ENCODE measurements at places on chromosomes 11 and 22.

GRCh38 chr11:49995565-49995964 lies 13.2 kb upstream of the OR4C12 start:
- DNase-seq, result no peak

GRCh38 chr11:61575886-61576861 lies 4.7 kb downstream of the SYT7 start:
- DNase-seq, result no peak

- DNase-seq, result no peak
Observed at GRCh38 chr22:33272180-33272579, 214.0 kb upstream of the SYN3 start.

DNA sequence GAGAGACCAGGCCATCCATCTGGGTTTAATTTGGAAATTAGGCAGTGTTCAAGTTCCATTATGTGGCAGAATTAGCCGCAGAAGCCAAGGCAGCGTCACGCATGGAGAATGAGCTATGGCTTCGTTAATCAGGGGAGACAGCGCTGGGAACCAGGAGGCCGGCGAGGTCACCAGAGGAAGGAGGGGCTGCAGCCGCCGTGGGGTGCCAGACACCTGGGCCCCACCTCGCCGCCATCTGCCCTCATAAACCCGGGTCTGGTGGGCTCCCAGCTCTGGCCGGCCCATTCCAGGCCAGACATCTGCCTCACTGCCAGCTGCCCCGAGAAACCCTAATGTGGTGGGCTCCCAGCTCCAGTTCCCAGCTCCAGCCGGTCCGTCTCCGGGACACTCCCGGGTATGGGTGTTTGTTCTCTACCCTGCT lies 676.9 kb downstream of the BRD1 start:
- DNase-seq, result no peak

DNA sequence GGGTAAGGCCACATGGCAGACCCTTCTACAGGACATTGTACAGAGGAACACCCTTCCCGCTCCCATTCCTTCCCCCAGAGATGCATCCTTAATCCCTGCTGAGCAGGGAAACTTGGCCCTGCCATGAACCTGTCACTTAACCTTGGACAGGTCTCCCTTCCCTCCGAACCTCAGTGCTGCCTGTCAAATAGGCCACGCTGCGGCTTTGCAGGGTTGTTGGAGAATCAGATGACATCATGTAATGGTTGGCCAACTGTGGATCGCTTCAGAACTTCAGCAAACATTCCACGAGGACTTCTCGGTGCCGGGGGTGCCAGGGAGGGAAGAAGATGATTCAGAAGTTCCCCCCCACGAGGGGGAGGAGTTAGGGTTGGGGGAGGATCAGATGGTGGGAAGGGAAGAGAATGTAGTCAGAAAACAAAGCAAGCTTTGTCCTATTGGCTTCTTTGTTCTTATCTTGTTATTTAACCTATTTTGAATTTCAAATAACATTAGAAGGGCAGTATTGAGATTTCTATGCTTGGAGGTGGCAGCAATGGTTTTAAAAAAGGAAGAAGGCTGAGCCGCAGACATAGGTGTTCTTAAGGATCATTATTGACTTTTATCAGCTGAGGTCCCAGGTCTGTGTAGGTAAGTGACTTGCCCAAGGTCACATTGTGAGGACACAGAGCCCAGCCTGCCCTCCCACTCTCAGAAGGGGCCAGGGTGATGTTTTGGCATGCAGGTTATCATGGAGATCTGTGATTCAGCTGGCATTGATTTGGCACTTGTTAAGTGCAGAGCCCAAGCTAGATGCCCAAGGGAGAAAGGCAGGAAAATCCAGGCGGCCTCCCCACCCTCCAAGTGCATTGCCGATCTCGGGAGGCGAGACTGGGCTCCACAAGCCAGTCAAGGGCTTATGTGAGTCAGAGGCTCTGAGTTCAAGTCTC lies 3.1 kb downstream of the CDC42EP1 start:
- DNase-seq, result no peak

- no peak for DNase-seq
Observed at GRCh38 chr11:70326833-70327232, 56.3 kb downstream of the PPFIA1 start.

- no peak for DNase-seq
Observed at GRCh38 chr11:32464078-32464477, 28.7 kb upstream of the WT1 start.

DNA sequence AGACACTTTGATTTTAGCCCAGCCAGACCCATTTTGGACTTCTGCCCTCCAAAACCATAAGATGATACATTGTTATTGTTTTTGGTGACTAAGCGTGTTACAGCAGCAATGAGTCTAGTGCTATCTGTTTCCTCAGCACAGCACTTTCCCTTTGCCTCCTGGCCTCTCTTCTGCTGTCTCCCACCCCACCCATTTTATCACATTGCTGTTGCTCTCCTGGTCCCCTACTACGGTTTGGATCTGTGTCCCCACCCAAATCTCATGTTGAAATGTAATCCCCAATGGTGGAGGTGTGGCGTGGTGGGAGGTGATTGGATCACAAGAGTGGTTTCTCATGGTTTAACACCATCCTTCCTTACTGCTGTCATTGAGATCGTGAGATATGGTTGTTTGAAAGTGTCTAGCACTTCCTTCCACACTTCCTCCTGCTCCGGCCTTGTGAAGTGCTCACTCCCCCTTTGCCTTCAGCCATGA lies 59.8 kb upstream of the CD82 start:
- no peak for DNase-seq

DNA sequence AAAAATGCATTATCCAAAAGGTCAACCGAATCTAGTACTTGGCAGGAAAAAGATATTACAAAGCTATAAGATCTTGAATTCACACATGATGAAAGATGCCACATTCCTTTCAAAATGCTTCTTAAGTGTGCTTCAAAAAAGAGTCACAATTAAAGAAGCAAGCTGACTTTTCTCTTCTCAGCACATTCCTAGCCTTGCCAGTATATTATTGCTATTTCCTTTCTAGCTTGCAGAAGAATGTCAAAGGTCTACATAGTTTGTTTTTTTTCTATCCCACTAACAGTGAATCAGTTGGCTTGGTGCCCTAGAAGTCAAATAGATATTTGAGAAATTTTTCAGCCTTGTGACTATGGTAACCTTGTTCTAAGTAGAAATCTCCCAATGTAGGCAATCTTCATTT lies 56.8 kb downstream of the GUCY1A2 start:
- no peak for DNase-seq

DNA sequence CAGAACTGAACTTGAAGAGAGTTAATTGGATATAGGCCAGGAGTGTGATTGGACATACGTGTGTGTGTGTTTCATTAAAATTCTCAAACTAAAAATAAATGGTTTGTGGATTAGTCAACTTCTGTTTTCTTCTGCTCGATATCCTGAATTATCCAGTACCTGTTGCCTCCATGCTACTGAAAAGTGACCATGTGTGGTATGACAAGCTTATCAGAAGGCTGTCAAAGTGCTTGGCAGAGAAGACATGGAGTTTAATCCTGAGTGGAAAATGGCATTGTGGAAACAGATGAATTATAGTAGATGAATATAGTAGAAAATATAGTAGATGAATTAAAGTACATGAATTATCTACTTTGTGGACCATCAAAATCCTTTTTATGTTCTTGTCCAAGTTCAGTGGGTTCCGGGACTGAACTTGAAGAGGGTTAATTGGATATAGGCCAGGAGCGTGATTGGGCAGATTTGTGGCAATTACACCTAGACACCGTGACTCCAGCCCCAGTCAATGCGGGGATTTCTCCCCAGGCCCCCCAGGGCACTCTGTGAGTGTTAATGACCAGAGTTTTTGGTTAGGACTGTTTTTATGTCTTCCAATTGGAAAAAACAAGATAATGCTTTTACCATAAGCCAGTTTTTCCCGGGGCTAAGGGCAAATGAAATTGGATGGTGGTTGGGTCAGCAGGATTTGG lies 30.1 kb downstream of the GRAMD1B start:
- DNase-seq, result no peak

GRCh38 chr22:44311855-44312170 lies 938 bp downstream of the SHISAL1 start:
- DNase-seq, result no peak

DNA sequence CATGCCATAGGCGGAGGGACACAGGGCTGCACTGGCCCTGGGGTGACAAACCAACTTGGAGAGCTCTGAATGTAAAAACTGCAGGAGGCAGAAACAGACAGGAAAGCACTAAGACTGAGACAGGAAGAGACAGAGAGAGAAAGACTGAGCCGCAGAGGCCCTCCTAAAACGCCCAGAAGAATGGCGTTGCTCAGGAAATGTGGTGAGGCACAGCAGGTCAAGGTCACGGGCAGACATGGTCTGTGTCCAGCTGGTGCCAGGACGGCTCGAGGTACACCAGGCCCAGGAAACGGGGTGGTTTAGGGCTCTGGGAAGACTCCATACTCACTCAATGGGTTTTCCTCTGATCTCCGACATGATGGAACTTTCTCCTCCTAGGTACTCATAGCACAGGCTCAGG lies 29.1 kb downstream of the MAFF start:
- DNase-seq, result no peak

DNA sequence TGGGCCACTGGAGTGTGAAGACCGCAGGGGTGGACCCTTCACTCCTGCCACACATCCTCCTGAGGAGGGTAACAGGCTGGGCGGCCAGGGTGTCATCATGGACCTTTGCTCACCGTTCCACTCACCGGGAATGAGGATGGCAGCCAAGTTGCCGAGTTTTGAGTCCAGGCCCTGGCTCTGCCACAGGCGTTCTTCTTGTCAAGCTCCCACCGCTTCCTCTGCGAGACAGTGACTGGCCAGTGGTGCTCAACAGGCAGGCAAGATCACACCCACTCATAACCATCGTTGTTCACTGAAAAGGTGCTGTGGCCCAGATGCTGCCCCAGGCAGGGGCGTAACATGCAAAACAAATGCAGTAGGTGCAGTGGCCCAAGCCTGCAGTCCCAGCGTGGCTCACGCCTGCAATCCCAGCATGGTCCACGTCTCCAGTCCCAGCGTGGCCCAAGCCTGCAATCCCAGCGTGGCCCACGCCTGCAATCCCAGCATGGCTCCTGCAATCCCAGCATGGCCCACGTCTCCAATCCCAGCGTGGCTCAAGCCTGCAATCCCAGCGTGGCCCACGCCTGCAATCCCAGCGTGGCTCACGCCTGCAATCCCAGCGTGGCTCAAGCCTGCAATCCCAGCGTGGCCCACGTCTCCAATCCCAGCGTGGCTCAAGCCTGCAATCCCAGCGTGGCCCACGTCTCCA lies 5.0 kb upstream of the PANX2 start:
- DNase-seq, result no peak

DNA sequence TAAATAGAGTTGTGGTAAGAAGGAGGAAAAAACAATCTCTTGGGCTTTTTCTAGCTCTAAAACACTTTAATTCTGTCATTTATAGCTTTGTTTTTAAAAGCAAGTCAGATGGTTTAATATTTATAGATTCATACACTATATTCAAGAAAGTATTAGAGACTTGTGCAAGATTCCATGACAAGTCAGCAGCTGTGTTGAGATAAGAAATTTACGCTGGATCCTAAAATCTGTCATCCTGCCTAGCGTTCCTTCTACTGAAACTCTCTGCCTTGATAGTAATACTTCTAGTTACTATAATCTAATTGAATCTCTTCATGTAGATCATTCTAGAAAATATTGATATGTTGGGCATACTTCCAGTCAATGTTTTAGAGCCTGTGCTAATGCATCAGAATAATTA lies 721.8 kb downstream of the CNTN5 start:
- no peak for DNase-seq

- DNase-seq, result no peak
Observed at GRCh38 chr22:46436595-46437175, 100.7 kb downstream of the CELSR1 start.

- no peak for DNase-seq
Observed at GRCh38 chr11:128603003-128603696, 15.8 kb upstream of the ETS1 start.

DNA sequence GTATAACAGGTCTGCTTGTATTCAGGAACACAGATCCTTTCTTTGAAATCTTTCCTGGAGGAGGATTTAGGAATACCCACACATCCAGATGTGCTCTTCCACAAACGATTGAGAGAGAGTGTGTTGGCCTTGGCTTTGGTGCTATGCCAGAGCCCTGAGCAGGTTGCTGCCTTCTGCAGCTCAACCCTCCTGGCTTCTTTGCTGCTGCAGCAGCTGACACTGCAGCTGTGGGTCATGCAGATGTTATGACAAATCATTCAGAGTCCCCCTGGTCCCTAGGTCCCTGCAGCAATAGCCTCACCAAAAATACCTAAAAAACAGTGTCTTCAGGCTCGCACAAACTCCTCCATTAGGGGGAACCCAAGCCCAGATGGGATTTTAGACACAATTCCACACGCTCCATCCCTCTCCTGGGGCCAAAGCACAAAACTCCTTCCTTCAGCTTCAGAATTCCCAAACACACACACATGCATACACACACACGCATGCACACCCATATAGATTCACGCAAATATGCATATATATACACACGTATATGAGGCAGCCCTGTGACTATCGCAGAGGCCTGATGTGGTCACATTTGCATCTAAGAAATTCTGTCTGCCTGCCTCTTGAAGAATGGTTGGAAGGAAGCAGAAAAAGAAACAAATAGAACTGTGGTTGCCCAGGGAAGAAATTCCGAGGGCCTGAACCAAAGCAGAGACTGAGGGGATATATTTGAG lies 35.4 kb downstream of the SLN start:
- no peak for DNase-seq

GRCh38 chr11:32774081-32774480 lies 20.4 kb downstream of the CCDC73 start:
- DNase-seq, result no peak

DNA sequence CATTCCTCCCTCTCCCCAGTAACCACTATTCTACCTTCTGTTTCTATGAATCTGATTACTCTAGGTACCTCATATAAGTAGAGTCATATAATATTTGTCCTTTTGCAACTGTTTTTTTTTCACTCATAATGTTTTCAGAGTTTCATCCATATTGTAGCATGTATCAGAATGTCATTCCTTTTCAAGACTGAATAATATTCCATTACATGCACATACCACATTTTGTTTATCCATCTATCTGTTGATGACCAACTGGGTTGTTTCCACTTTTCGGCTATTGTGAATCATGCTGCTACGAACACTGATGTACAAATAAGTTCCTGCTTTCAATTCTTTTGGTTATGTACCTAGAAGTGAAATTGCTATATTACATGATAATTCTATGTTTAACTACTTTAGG lies 40.7 kb downstream of the MRE11 start:
- DNase-seq, result no peak

DNA sequence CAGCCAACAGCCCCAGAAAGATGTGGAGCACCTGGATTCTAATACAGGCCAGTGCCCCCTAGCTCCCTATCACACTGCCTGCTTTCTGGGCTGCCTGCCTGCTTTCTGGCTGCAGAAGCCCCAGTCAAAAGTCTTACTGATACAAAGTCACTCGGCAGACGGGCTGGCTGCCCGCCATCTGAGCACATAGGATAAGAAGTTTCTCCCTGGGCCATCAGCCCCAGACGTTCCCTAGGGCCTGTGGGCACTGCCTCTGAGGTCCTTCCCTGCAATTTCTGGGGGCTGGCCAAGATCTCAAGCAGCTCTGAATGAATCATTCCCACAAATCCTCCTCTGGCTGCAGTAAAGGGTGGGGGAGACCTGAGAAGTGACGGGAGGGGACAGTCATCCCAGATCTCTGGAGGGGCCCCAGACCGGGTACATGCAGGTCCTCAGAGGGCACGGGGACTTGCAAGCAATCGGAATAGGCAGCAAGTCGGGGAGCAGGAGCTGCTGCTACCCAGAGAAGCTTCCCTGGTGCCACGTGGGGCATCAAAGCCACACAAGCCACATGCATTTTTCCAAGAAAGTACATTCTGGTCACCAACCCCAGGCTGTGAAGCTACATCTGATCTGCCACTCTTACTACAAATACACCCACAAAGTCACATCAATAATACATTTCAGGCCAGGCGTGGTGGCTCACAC lies 4.7 kb downstream of the TPST2 start:
- no peak for DNase-seq

GRCh38 chr22:31300896-31301295 lies 8.6 kb upstream of the PIK3IP1 start:
- no peak for DNase-seq

Data from CD4-positive, alpha-beta T cell treated with Interleukin-1 beta for 1 hour (primary cell).